Fibroblast of lung (primary cell): ENCODE measurements at places on chromosomes 6 and 20. TPM values are rescaled to one million over a fixed set of nuclear protein-coding genes. Genes with fewer than 3 reads are reported as not detected.

The CBFA2T2 gene
- 5.1 and 7.3 TPM in 2 replicates for total RNA-seq

The FAM83C gene
- total RNA-seq: not detected in 2 replicates

The E2F1 gene
- 0.51 and 2.1 TPM in 2 replicates for total RNA-seq

The CTCFL gene
- not detected in 2 replicates for total RNA-seq

The NUP43 gene
- 16.0 and 19.5 TPM in 2 replicates for total RNA-seq

The CDSN gene
- total RNA-seq: not detected in 2 replicates

The TAGAP gene
- total RNA-seq: under 0.01 TPM in 1 of 2 replicates, not detected in the other

The COL21A1 gene
- total RNA-seq: 2.3 and 6.9 TPM in 2 replicates

The GSTA2 gene
- total RNA-seq: not detected in 2 replicates

The FLRT3 gene
- total RNA-seq: 5.1 and 7.6 TPM in 2 replicates

The PSMB9 gene
- total RNA-seq: 54.7 and 64.4 TPM in 2 replicates

The C6orf15 gene
- total RNA-seq: not detected in 2 replicates

The PLG gene
- total RNA-seq: not detected in 2 replicates

The IMPG1 gene
- not detected in 2 replicates for total RNA-seq

The OTOR gene
- total RNA-seq: not detected in 2 replicates

The TCP11 gene
- total RNA-seq: 0.17 and 0.51 TPM in 2 replicates

The PNLDC1 gene
- total RNA-seq: not detected in 2 replicates

The DPPA5 gene
- total RNA-seq: not detected in 2 replicates
